Globus pallidus (tissue), 1 donor: ENCODE measurements at places on chromosomes 12 and 14.

GRCh38 chr12:104138797-104139152 is 765 bp upstream of the NFYB start:
- DNase-seq = peak; percentile 29

GRCh38 chr14:68011406-68012028 is 191.9 kb downstream of the RAD51B start:
- no peak for DNase-seq

DNA sequence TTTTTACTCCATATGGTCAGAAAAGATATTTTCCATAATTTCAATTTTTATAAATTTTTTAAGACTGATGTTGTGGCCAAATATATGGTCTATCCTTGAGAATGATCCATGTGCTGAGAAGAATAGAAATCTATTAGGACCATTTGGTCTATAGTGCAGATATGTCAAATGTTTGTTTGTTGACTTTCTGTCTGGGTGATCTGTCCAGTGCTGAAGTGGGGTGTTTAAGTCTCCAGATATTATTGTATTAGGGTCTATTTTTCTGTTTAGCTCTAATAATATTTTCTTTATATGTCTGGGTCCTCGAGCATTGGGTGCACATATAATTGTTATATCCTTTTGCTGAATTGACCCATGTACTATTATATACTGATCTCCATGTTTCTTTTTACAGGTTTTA is 308.9 kb upstream of the LMO3 start:
- DNase-seq = no peak

GRCh38 chr12:66963901-66964300 is 285.0 kb upstream of the GRIP1 start:
- DNase-seq = no peak

DNA sequence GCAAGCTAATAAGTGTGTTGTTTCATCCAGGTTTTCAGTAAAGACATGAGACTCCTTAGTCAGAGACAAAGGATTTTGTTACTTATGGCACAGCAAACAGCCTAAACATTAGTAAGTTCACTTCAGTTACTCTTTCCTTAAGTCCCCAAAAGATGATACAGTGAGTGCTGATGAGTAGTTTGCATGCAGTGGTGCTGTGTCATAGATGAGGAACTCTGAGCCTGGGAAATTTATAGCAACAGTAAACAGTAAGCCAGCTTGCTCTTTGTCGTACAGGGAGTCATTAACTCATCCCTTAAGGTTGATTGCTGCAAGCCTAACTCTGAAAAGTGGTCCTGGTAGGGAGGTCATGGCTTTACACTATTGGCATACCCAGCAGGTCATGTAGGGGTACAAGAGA is 208.6 kb upstream of the OR4E1 start:
- DNase-seq = no peak

DNA sequence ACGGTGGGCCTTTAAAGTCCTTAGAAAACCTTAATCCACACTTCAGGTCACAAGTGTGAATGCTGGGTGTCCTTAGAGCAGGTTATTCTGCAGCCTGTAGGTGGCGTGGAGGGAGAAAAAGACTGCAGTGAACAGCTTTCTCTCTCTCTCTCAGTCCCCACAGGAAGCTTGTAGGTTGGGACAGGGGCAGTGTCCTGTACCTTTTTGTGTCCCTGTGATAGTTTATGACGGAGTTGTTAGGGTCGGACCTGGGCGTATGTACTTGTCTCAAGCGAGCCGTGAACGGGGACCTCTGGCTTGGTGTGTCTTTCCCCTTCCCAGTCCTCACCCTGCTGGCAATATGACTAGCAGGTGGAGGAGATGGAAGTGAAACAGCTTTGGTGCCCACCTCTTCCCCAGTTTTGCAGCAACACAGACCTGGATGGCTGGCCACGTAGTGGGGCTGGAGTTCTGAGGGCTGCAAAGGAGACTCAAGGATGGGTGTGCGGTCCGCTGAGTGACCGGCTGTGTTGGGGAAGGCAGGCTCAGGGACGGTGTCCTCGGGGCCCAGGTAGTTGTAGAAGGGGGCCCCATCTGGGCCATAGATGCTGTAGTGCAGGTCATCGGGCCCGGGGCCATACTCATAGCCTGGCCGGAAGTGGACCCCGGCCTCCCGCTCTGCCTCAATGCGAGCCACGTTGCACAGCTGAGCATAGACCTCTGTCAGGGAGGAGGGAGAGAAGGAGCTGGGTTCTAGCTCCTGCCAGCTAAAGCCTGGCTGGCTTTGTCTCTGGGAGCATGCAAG is 8.9 kb downstream of the ISCA2 start:
- DNase-seq = no peak
